ENCODE measurements at places on chromosomes 12 and 14.

DNA sequence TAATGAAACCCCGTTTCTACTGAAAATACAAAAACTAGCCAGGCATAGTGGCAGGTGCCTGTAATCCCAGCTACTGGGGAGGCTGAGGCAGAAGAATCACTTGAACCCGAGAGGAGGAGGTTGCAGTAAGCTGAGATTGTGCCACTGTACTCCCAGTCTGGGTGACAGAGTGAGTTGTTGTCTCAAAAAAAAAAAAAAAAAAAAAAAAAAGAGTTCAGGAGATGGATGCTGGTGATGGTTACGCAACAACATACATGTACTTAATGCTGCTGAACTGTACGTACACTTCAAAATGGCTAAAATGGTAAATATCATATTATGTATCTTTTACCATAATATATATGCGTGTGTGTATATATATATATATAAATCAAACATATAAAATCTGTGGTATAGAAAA, 29.0 kb downstream of the ACTN1 start:
- no peak for DNase-seq

GRCh38 chr12:62705846-62706245, 229.1 kb downstream of the PPM1H start:
- DNase-seq: no peak

GRCh38 chr12:132284071-132284826, 45.1 kb downstream of the GALNT9 start:
- no peak for DNase-seq

GRCh38 chr12:65875640-65876071, 51.4 kb downstream of the HMGA2 start:
- DNase-seq: no peak

GRCh38 chr14:67242168-67242420, 859 bp downstream of the PALS1 start:
- DNase-seq: no peak
